ENCODE measurements at places on chromosomes 2 and 18. TPM values are rescaled to one million over a fixed set of nuclear protein-coding genes. Genes with fewer than 3 reads are reported as not detected.

Gene DUSP19
- 0.55 TPM for total RNA-seq

Gene ATG9A
- total RNA-seq: 49.9 TPM

Gene WDFY1
- total RNA-seq: 44.5 TPM

Gene LOXL3
- 0.34 TPM for total RNA-seq

Gene ANKRD30BL
- total RNA-seq: not detected

Gene MCFD2
- total RNA-seq: 103 TPM

Gene LINC00305
- total RNA-seq: not detected

Gene UGT1A8
- total RNA-seq: not detected

Gene BARD1
- total RNA-seq: 7.1 TPM

Gene LRRTM1
- not detected for total RNA-seq

Gene FZD7
- 5.4 TPM for total RNA-seq

Gene RIOK3
- total RNA-seq: 32.4 TPM

Gene GCKR
- total RNA-seq: 0.30 TPM

Gene MOB4
- 27.4 TPM for total RNA-seq

Gene ICA1L
- total RNA-seq: 1.4 TPM

Gene KCNE4
- total RNA-seq: 0.83 TPM

Gene FKBP1B
- 9.8 TPM for total RNA-seq

Gene PER2
- 3.1 TPM for total RNA-seq

Gene CD207
- not detected for total RNA-seq

Gene IL37
- not detected for total RNA-seq

Gene ACOXL
- not detected for total RNA-seq

Gene CFAP65
- 0.15 TPM for total RNA-seq

Gene BOLA3
- total RNA-seq: 132 TPM

Data from A549 treated with CORT108297 at 1 μM for 4 hours (cell line).